Fibroblast of gingiva (primary cell): ENCODE measurements at places on chromosomes 6 and 20.
A peak's percentile ranks its signal among the peaks of the same experiment; 100 is the strongest.

DNA sequence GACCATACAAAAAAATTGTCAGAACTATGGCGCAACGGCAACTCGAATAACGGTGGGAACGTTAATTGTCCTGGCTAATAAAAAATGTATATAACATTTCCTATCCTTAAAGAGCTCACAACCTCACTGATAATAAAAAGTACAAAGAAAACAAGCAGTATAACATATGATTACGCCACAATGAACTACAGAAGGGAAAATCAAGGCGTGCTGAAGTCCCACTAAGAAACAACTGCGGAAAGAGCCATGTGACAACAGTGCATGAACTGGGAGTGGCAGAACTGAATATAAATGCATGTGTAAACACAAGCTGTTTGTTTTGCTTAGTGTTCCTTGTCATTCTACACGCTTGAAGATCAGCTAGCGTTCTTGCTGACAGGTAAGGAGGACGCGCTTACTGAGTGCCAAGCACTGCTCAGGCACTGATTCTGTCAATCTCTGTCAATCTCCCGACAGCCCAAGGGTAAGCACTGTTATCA lies 466 bp upstream of the PSMB1 start:
- DNase-seq: peak; percentile 35

- no peak for DNase-seq
These were observed 763.5 kb upstream of the MAP3K7 start for GRCh38 chr6:91350146-91350908.

- no peak for DNase-seq
These were observed 303.5 kb upstream of the RNF24 start for GRCh38 chr20:4318891-4319290.

- no peak for DNase-seq
These were observed 432.8 kb downstream of the CDC5L start for GRCh38 chr6:44820321-44820720.

DNA sequence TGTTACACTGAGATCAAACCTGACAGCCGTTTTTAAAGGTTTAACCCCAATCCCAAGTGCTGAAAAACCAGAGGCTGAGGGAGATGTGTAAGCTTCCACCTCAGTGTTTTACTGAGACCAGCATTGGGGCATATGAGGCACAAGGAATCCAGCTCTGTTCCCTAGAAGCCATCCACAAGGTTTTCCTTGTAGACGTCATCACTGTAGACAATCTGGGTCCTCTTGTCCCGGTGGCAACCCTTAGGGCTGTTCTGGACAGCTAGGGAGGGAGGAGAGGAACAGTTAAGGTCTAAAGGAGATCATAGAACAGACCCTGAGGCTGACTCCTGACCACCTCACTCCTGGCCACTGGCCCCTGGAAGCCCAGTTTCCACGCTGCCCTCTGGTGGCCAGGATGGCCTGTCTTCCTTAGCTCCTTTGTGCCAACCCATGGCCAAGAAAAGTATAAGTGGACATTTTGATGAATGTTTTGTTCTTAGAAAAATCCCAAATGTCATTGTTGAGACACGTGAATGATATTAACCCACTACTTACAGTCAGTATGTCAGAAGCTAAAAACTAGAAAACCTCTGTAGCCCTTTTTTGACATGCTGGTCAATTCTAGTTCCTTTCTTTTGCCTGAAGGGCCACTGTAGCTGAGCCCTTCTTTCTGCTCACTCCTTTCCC lies 6.4 kb downstream of the CFB start:
- DNase-seq: peak; percentile 52

GRCh38 chr6:12490904-12491571 lies 200.9 kb downstream of the EDN1 start:
- peak; percentile 60 for DNase-seq

DNA sequence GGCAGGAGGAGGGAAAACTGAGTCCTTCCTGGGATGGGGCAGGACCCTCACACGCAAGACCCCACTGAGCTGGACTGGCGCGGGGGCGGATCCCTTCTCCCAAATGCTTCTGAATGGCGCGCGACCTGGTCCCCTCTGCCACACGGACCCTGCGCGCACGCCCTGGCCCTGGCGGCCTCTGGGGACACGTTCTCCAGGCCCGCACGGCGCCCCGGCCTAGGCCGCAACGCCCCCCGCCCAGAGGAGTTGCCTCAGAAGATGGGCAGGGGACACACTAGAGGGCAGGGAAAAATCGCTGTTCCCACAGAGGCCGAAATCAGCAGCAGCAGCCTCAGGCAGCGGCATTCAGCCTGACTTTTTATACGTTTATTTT lies 45.2 kb upstream of the OSTM1 start:
- DNase-seq: no peak

DNA sequence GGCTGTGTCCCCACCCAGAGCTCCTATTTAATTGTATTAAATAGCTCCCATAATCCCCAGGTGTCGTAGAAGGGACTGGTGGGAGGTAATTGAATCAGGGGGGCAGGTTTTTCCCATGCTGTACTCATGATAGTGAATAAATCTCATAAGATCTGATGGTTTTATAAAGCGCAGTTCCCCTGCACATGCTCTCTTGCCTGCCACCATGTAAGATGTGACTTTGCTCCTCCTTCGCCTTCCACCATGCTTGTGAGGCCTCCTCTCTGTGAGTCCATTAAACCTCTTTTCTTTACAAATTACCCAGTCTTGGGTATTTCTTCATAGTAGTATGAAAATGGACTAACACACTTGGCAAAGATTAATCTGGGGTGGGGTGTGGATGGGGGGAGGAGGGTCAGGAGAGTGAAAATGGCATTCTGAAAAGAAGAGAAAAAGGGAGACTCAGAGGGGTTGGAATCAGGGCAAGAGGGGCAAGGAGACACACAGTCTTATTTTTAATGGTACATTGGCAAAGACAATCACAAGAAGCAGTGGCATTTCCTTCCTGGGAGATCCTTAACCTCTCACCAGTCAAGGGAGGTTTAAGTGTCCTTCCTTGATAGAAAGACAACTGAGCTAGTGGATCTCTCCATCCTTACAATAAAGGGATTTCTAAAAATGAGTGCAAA lies 37.5 kb upstream of the NOX3 start:
- DNase-seq: no peak
